CD4-positive, alpha-beta T cell treated with Interleukin-6 for 4 hours (primary cell): ENCODE measurements at places on chromosomes 6 and 20.

DNA sequence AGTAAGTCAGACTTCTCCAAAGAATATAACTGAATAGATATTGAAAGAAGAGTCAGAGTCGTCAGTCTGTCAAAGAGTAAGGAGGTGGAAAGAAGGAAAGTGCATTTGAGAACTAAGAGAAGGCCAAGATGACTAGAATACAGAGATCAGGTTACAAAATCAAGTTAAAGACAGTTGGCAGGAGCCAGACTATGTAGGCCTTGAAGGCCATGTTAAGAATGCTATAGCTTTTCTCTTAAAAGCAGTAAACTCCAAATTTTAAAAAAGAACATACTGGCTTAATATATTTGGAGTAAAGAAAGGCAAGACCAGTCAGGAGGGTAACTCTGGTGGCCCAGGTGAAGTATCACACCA lies 68.8 kb downstream of the IBTK start:
- DNase-seq: no peak

DNA sequence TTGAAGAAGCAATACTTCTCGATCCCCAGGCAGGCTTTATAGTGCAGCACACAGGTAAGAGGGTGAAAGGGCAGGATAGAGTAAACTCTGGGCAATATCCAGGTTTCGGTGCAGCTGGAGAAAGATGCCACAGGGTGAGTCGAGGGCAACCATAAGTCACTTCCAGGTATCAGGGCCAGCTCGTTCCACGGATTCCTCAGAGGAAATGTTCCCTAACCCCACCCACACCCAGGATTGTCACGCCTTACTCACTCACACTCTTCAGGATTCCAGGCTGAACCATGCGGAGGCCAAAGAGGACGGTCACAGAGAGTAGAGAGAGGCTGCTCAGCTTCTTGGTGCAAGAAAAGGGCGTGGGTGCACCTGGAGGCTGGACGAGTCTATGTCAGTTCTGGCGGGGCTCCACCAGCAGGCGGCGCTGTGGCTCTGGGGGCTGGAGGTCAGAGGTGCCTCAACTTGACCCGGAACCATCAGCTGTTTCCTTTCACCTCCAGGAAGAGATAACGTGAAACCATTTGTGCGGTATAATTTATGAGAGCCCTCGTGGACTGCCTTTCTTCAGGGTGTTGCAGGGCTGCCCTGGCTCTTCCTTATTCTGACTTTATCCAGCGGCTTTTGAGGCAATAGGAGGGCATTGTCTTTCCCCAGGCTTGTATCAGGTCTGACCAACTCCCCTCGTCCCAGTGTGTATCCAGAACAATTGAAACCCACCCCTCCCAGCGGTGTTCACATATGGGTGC lies 14.5 kb upstream of the WFDC12 start:
- peak; percentile 39 for DNase-seq

- no peak for DNase-seq
Observed at GRCh38 chr6:21769405-21769861, 175.9 kb downstream of the SOX4 start.

- DNase-seq: peak; percentile 29
Observed at GRCh38 chr6:7129784-7130569, 22.2 kb downstream of the RREB1 start.

DNA sequence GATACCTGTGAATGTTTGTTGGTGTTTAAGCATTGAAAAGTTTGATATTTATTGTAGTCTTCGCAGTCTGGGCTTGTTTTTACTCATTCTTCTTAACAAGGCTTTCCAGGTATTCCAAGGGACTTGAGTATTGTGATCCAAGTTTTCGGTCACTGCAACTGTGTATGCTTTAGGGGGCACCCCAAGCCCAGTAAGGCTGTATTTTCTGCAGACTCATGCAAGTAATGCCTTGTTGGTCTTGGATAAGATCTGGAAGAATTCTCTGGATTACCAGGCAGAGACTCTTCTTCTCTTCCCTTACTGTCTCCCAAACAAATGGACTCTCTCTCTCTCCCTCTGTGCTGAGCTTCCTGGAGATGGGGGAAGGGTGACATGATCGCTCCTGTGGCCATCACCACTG lies 82.1 kb downstream of the RFPL4B start:
- no peak for DNase-seq
